AML-193 (cell line): ENCODE measurements at places on chromosomes 3 and 15.
A peak's percentile ranks its signal among the peaks of the same experiment; 100 is the strongest.

GRCh38 chr3:10305331-10305902, 12.7 kb upstream of the GHRL start:
- DNase-seq, result no peak

GRCh38 chr3:98599647-98600411, 6.4 kb upstream of the CPOX start:
- peak; percentile 42 for DNase-seq

DNA sequence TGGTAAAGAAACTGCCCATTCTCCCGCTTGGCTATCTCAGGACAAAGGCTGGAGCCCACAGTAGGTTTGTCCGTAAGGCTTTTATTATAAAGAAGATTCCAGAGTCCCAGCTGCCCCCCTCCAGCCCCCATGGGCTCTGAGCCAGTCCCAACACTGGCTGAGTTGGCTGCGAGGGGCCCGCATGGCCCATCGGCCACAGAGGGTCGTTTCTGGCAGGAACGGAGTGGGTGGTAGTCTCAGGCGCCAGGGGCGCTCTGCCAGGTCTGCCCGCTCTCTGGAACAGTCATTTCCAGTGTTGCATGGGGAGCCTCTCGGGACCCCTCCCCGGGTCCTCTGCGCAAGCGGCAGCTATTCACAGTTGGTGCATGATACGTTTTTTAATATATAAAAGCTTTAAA, 12.2 kb downstream of the H1-8 start:
- DNase-seq, result no peak

GRCh38 chr15:35926007-35926380, 380.0 kb upstream of the DPH6 start:
- DNase-seq, result no peak

- DNase-seq, result peak; percentile 98
Measured at GRCh38 chr3:33791477-33792166, 6.8 kb upstream of the PDCD6IP start.

GRCh38 chr3:9026320-9027045, 63.2 kb upstream of the RAD18 start:
- no peak for DNase-seq

DNA sequence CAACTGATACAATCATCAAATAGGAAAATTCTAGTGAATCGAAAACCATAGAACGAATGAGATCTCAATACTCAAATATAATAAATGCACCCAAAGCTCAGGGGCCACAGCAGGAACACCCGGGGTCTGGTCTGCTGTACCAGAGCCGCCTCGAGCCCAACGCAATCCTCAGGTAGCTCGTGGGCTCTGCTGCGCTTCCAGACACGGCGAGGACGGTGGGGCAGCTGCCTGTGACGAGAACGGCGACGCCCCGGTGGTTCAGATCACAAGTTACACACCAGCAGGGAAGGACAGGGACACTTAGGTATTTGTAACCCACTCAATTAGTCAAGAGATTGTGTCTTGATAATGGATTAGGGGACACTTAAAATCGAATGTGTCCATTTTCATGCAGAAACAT, 54.6 kb downstream of the NIPA2 start:
- no peak for DNase-seq
